ENCODE measurements at places on chromosomes 2 and 18.

- no peak for DNase-seq
Observed at GRCh38 chr2:241219030-241219382, 30.5 kb downstream of the ANO7 start.

GRCh38 chr18:9455718-9456511, 19.4 kb upstream of the RALBP1 start:
- DNase-seq: no peak

GRCh38 chr18:59959073-59959472, 59.3 kb downstream of the PMAIP1 start:
- DNase-seq: no peak

DNA sequence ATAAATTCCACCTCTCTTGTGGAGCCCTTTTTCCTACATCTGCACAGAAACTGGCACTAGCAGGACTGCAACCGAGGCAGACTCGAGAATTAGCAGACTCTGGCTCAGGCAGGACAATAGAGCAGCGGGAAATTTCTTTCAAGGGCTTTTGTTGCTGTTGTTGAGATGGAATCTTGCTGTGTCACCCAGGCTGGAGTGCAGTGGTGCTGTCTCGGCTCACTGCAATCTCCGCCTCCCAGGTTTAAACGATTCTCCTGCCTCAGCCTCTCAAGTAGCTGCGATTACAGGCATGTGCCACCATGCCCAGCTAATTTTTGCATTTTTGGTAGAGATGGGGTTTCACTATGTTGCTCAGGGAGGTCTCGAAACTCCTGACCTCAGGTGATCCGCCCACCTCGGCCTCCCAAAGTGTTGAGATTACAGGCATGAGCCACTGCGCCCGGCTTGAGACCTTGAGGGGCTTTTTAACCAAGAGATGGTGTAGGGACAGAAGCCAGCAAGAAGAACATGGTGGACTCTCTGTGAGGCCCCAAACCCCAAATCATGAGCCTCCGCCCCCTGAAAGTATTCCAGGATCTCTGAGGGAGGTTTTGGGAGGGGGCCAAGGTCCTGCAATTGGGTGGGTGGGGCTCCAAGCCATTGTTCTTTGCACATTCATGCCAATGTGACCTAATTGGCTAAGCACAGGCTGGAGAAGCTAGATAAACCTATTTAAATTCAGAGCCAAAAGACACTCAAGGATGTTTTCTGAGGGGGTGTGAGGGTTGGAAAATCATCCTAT, 68.4 kb upstream of the MSH2 start:
- DNase-seq: no peak

DNA sequence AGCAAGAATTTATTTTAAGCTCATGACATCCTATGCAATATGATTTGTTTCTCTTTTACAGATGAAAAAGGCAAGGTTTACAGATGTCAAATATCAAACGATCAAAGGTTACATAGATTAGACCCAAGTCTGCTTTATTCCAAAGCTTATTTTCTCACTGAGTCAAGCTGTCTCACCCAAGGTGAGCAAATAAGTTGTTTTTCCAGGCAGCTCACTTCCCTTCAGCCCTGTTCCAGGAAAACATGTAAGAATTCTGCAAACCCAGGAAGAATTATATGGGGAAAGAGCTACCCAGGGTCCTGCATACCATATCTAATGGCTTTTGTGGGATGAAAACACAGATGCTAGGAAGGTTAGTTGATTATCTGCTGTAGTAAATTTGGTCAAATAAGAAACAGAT, 57.7 kb upstream of the SCN9A start:
- no peak for DNase-seq

- no peak for DNase-seq
Observed at GRCh38 chr2:54627973-54628372, 95.5 kb upstream of the EML6 start.

GRCh38 chr2:227248876-227249275, 76.2 kb upstream of the MFF start:
- DNase-seq: no peak

DNA sequence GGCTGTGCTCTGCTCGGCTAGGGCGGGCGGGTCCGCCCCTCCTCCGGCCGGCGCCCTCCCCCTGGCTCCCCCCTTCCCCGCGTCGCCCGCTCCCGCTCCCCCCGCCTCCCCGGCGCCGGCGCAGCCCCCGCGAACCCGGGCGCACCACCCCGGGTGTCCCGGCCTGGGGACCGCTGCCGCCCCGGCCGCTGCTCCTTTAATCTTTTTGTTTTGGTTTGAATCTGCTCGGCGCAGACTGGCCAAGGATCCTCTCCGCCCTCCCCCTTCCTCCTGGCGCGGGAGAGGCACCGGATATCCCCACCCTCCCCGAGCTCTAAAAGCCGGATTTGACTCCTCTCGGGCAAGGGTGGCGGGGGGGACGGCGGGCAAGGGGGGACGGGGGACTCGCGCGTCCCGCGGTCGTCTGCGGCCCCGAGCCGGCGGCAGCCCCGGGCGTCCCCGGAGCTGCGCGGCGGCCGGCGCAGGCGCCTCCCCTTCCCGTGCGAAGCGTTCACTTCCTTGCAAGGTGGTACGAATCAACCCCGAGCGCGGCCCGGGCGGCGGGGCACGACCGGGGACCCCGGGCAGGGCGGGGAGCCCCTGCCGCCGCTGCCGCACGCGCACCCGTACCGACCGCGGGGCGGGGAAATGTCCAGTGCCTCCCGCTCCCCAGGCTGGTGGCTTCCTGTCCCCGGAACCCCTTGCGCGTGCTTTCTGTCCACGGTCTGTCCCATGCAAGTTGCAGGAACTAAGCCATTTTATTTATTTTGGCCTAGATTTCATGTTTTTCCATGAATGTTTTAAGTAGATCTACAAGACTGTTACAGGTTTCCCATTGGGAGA, at the start of gene PTGR3:
Gene PTGR3, minus strand, starts transcription at position 11 of the 822 bp plus-strand sequence. CDS start 81 bp downstream, outside the sequence.
- no peak for DNase-seq

DNA sequence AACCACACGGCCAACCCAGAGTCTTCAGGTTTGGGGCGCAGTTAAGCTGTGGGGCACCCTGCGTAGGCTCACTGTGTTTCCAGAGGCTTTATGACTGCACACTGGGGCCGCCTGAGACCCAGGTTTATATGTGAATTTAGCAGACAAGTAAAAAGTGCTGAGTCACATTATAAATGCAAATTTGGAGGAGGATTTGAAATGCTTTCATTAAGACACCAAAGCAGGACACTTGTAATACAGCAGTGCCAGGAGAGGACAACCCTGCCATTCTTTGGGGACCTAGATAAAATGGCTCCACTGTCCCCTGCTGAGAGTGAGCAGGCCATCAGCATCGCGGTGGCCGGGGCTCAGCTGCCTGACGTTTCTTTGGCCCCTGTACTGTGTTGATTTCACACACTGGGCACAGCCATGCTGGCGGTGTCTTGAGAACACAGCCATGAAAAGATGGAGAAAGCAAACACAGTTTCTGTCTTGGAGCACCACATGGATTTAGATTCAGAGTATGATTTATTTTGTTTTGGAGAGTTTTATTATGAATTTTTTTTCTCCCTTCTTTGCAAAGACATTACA, 10.2 kb downstream of the ACKR3 start:
- no peak for DNase-seq

Data from BJ (cell line).